ENCODE measurements at places on chromosomes 4 and X.

- DNase-seq: peak; percentile 8
Measured at GRCh38 chrX:110310896-110311295, 7.0 kb downstream of the AMMECR1 start.

- DNase-seq: no peak
Measured at GRCh38 chrX:153571534-153571908, 27.4 kb downstream of the CCNQ start.

GRCh38 chrX:70117738-70118137 lies 15.5 kb upstream of the IGBP1 start:
- DNase-seq: no peak

- no peak for DNase-seq
Measured at GRCh38 chr4:102036016-102036415, 245.5 kb downstream of the BANK1 start.

DNA sequence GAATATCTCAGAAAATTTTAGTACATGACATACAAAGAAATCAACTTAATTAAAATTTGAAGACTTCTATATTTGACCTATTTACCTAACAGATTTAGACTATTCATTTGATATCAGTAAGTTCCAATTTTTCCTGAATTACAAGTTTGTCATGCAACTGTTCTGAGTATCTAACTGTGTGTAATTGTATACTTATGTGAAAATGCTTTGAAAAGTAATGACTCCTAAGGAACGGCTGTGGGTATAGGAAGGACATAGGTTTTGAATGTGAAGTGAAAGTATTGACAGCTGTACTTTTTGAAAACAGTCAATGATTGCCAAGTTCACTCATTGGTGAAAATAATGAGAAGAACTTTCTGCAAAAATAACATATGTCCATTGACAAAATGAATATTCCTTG lies 2.9 kb downstream of the GRIA2 start:
- no peak for DNase-seq

- no peak for DNase-seq
Measured at GRCh38 chrX:70129816-70130215, 3.4 kb upstream of the IGBP1 start.

GRCh38 chrX:129577473-129577872 lies 37.4 kb downstream of the OCRL start:
- DNase-seq: no peak

DNA sequence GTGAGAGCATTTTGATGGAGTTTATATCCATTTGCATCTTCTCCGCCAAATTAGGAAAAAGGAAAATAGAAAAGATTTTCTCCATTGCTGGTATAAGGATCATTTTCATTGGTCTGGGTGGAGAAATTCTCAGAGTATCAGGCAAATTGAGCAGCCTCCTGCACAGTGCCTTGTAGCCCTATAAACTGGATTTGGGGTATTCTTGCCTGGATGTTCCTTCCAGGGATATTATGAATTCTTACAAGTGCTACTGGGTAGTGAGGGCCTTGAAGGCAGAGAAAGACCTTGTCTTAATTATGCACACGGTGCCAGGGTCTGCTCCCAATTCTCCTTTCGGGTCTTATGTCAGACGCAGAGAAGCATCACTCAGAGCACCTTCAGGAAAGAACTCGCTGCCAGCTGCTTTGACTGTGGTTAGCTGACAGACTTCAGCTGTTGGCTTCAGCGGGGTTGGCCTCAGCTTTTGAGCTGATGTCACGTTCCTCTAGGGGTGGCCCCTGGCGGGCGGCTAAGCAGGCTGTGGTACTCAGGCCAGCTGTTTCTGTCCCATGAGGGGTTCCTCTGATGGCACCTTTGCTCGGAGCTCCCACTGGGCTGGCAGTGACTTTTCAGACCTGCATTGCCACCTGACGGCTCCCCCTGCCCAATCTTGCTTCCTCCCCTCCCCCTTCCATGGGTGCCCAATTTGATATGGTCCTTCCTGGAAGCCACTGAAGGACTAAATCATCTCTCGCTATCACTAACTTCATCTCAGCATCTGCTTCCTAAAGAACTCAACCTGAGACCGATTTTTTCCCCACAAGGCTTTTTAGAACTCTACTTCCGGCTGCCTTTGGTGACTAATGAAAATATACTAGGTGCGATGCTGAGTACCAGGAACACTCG lies 519.5 kb downstream of the BCOR start:
- peak; percentile 46 for DNase-seq

- DNase-seq: peak; percentile 38
Measured at GRCh38 chrX:13064599-13065143, 20.3 kb upstream of the FAM9C start.
